Calu3 (cell line): ENCODE measurements at places on chromosomes 4 and X. TPM values are rescaled to one million over a fixed set of nuclear protein-coding genes. Genes with fewer than 3 reads are reported as not detected.

GRCh38 chr4:74487771-74488170 is 42.8 kb downstream of the AREG start:
- no peaks in the 10 kb centered on the region for H3K36me3 ChIP-seq
- H3K27ac ChIP-seq, result no peak overlapping the region
- no peak overlapping the region for H3K4me3 ChIP-seq

GRCh38 chrX:139203651-139204570 is 326.6 kb upstream of the F9 start:
- no peak overlapping the region for H3K27ac ChIP-seq
- no peak for DNase-seq
- H3K36me3 ChIP-seq, result peaks cover 8% of the 10 kb centered on the region

MAGED2 gene
- total RNA-seq, result 78.7 and 82.5 TPM in 2 replicates

LUZP4 gene
- total RNA-seq, result not detected in 2 replicates
